ENCODE measurements at places on chromosomes 6 and 20. TPM values are rescaled to one million over a fixed set of nuclear protein-coding genes. Genes with fewer than 3 reads are reported as not detected.

- no peaks in the 10 kb centered on the region for H3K36me3 ChIP-seq
- H3K27me3 ChIP-seq, result no peaks in the 10 kb centered on the region
- DNase-seq, result no peak
- no peaks in the 10 kb centered on the region for H3K4me1 ChIP-seq
- H3K4me3 ChIP-seq, result no peak overlapping the region
Observed at GRCh38 chr6:12608016-12608860, 108.3 kb upstream of the PHACTR1 start.

- H3K4me3 ChIP-seq, result no peak overlapping the region
- H3K27me3 ChIP-seq, result no peaks in the 10 kb centered on the region
- H3K36me3 ChIP-seq, result no peaks in the 10 kb centered on the region
- no peak for DNase-seq
- no peak overlapping the region for H3K27ac ChIP-seq
Observed at GRCh38 chr6:14079433-14079832, 38.1 kb upstream of the CD83 start.

GRCh38 chr6:139448998-139449610 lies 74.7 kb upstream of the CITED2 start:
- no peak overlapping the region for H3K4me3 ChIP-seq

- no peak overlapping the region for H3K4me3 ChIP-seq
- H3K27me3 ChIP-seq, result no peaks in the 10 kb centered on the region
- no peak for DNase-seq
- H3K4me1 ChIP-seq, result no peaks in the 10 kb centered on the region
- H3K27ac ChIP-seq, result no peak overlapping the region
Observed at GRCh38 chr6:169949511-169950097, 198.2 kb downstream of the ERMARD start.

DNA sequence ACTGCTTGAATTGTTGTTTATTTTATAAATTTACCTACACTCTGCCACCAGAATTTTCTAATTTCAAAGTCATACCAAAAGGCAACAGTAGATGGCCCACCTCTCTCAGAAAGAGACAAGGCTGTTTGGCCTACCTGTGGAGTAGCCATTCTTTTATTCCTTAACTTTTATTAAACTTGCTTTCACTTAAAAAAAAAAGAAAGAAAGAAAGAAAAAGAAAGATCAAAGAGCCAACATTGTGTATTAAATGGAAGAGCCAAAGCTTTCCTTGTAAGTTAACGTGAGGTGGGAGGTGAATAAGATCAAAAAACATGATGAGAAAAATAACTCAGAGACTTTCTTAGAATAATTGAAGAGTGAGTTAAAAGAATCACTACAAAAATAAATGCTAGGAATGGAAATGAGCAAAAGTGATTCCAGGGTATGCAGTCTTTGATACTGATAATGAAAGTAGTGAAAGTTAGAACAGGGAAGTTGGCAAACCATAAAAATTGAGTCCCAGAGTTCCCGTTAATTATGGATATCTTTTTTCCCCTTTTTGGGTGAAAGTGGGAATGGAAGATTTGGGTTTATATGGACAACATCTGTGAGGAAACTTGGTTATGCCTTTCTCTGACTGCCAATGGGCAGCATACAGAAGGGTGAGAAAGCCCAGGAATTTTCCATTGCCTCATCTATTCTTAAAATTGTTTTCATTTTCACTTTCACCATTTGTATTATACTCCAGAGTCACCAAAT lies 35.9 kb upstream of the MYB start:
- peaks cover 5% of the 10 kb centered on the region for H3K4me1 ChIP-seq
- no peak overlapping the region for H3K27ac ChIP-seq
- no peak overlapping the region for H3K4me3 ChIP-seq
- H3K27me3 ChIP-seq, result no peaks in the 10 kb centered on the region
- H3K36me3 ChIP-seq, result no peaks in the 10 kb centered on the region
- no peak for DNase-seq

- H3K36me3 ChIP-seq, result no peaks in the 10 kb centered on the region
- H3K4me3 ChIP-seq, result no peak overlapping the region
Observed at GRCh38 chr20:63224412-63225081, 8.6 kb upstream of the YTHDF1 start.

- H3K27ac ChIP-seq, result no peak overlapping the region
- DNase-seq, result no peak
- no peaks in the 10 kb centered on the region for H3K27me3 ChIP-seq
- no peaks in the 10 kb centered on the region for H3K36me3 ChIP-seq
- H3K4me1 ChIP-seq, result peaks cover 14% of the 10 kb centered on the region
Observed at GRCh38 chr20:57680131-57680716, 29.6 kb downstream of the PMEPA1 start.

DNA sequence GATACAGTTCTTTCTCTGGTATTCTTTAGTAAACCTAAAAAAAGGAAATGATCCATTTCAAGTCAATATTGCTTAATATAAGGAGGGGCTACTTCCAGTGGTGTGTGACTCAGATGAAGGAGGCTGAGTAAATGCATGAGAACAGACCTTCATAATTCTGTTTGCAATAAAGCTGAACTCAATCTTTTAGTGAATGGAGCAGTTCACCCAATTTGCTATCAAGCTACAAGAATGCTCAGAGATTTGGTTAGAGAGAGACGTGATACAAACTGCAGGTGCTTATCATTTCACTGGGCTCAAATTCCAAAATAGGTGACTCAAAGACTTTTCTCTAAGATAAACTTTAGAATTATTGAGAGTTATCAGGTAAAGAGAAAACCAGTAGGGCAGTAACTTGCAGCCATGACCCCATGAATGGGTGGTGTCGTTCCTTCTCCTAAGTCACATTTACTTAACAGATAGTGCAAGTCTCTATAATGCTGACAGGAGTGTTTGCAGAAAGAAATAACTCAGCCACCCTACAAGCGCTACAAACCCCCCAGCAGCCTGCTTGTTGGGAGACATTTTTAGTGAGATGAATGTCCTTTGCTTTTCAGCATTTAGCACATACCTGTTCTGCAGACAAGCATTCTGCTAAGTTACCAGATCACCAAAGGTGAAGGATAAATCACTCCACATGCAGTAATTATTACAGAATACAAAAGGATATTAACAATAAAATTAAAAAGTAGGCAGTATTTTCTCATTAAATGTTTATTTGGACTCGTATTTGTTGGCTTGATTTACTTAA lies 16.4 kb upstream of the BLOC1S5 start:
- H3K27me3 ChIP-seq, result no peaks in the 10 kb centered on the region
- peaks cover 29% of the 10 kb centered on the region for H3K4me1 ChIP-seq
- H3K36me3 ChIP-seq, result no peaks in the 10 kb centered on the region

DNA sequence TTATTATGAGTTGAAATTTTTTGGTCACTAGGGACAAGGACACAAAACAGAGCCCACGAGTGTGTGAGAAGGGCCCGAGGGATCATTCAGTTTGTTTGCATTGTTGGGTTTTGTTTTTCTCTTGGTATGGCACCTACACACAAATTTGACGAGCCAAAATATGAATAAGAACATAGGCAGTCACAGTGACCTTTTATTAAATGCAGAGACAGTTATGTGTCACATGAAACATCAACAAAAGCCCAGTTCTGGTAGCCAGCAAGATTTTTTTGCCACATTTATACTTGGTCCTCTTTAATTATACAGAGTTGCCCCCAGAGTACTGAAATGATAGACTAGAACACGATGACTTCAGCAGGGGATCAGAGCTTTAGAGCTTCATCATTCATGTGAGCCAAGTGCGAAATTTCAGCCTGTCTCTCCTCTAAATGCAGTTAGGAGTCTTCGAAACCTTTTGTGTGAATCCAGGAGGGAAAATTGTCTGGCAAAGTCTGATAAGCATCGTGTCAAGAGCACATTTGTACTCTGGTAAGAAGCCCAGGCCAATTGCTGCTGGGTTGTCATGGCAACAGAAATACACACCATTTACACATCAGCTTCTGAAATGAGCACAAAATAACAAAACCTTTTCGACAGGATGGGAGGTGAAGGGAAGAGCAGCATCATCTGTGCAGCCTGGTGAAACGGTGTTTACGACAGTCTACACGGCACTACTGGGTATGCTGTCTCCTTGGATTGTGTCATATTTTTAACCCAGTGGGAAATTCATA lies 79.2 kb upstream of the RIPOR2 start:
- H3K27ac ChIP-seq, result peak overlapping the region; percentile 58
- H3K4me1 ChIP-seq, result peaks cover 16% of the 10 kb centered on the region
- no peaks in the 10 kb centered on the region for H3K36me3 ChIP-seq
- DNase-seq, result no peak
- H3K4me3 ChIP-seq, result no peak overlapping the region
- no peaks in the 10 kb centered on the region for H3K27me3 ChIP-seq

GRCh38 chr20:8082025-8082424 lies 50.0 kb upstream of the PLCB1 start:
- H3K36me3 ChIP-seq, result no peaks in the 10 kb centered on the region
- no peaks in the 10 kb centered on the region for H3K27me3 ChIP-seq
- no peak overlapping the region for H3K4me3 ChIP-seq
- H3K4me1 ChIP-seq, result no peaks in the 10 kb centered on the region
- DNase-seq, result no peak

DNA sequence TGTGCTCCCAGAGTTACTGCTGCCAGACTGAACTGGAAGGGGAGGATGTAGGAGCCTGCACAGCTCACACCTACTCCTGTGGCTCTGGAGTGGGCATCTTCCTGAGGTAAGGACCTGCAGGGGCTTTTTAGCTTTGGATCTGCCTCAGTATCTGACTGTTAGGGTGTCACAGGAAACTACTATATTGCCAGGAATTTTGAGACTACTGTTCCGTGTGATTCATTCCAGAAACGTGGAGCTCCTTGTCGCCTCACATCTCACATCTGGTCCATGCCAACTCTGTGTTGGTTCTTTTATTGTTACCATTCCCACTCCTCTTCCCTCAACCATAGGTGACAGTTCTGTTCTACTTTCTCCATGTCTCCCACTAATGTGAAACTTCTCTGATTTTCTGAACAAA lies 34.1 kb downstream of the PRPH2 start:
- no peaks in the 10 kb centered on the region for H3K27me3 ChIP-seq
- no peak for DNase-seq
- peaks cover 91% of the 10 kb centered on the region for H3K36me3 ChIP-seq
- H3K4me3 ChIP-seq, result no peak overlapping the region
- H3K4me1 ChIP-seq, result peaks cover 12% of the 10 kb centered on the region

DNA sequence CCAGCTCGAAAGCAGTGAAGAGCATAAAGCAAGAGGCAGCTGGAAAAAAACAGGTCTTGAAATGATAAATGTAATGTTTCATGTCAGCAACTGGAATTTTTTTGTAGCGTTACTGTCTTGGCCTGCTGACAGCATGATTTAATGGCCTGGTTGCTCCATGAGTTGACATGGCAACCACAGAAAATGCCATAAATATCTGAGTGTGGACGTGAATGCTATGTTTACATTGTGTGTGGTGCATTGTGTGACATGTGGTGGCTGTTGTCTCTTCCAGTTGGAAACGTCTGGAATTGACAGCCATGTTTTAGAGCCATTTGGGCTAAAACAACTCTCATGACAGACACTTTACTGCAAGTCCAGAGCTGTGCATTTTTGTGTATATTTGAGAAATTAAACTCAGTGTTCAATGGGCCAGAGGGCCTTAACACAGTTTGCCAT lies 170.0 kb downstream of the FOXA2 start:
- no peak overlapping the region for H3K27ac ChIP-seq
- H3K4me3 ChIP-seq, result no peak overlapping the region
- no peaks in the 10 kb centered on the region for H3K4me1 ChIP-seq
- DNase-seq, result no peak
- no peaks in the 10 kb centered on the region for H3K27me3 ChIP-seq
- H3K36me3 ChIP-seq, result no peaks in the 10 kb centered on the region

GRCh38 chr6:77178821-77179220 lies 284.5 kb downstream of the HTR1B start:
- H3K4me3 ChIP-seq, result no peak overlapping the region
- H3K27me3 ChIP-seq, result no peaks in the 10 kb centered on the region
- H3K27ac ChIP-seq, result no peak overlapping the region

DNA sequence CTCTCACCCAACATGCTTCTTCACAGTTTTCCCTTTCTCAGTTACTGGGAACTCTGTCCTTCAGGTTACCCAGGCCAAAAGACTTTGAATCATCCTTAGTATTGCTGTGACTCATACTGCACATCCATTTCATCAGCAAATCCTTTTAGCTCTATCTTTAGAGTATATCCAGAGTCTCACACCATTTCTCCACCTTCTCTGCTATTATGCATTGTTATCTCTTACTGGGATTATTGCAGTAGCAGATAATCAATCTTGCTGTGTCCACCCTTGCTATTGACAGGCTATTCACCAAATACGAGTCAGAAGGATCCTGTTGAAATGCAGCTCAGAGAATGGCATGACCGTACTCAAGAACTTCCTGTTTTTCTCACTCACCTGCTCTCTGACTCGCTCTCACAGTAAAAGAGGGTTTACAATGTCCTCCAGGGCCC lies 57.3 kb downstream of the BCKDHB start:
- H3K36me3 ChIP-seq, result no peaks in the 10 kb centered on the region
- no peak overlapping the region for H3K4me3 ChIP-seq
- H3K27me3 ChIP-seq, result no peaks in the 10 kb centered on the region
- no peak for DNase-seq

GRCh38 chr6:107936162-107936909 lies 21.7 kb downstream of the SEC63 start:
- H3K4me3 ChIP-seq, result no peak overlapping the region
- H3K36me3 ChIP-seq, result no peaks in the 10 kb centered on the region
- no peak overlapping the region for H3K27ac ChIP-seq
- H3K27me3 ChIP-seq, result no peaks in the 10 kb centered on the region
- DNase-seq, result no peak

Gene FOXQ1
- 12.3 TPM for total RNA-seq

Gene RCAN2
- 11.7 TPM for total RNA-seq

Gene ZSCAN12
- total RNA-seq, result 5.6 TPM

Gene SOX18
- total RNA-seq, result 135 TPM

Measured in upper lobe of right lung (tissue), 1 donor.